Mesangial cell (primary cell): ENCODE measurements at places on chromosomes 13 and 19. TPM values are rescaled to one million over a fixed set of nuclear protein-coding genes. Genes with fewer than 3 reads are reported as not detected.

Gene CEBPA
- total RNA-seq = 0.16 and 0.51 TPM in 2 replicates

Gene AKAP11
- total RNA-seq = 9.5 and 13.1 TPM in 2 replicates

Gene TEX26
- total RNA-seq = not detected in 2 replicates

Gene CEACAM16
- total RNA-seq = not detected in 2 replicates

Gene GPR4
- total RNA-seq = not detected in 2 replicates

Gene GPR180
- total RNA-seq = 4.4 and 7.2 TPM in 2 replicates

Gene NOTCH3
- total RNA-seq = 10.9 and 14.7 TPM in 2 replicates

Gene APOC4
- not detected in 2 replicates for total RNA-seq
